ENCODE measurements at places on chromosomes 7 and 10.

GRCh38 chr10:125035136-125035535, 93.2 kb downstream of the ZRANB1 start:
- no peak for DNase-seq

DNA sequence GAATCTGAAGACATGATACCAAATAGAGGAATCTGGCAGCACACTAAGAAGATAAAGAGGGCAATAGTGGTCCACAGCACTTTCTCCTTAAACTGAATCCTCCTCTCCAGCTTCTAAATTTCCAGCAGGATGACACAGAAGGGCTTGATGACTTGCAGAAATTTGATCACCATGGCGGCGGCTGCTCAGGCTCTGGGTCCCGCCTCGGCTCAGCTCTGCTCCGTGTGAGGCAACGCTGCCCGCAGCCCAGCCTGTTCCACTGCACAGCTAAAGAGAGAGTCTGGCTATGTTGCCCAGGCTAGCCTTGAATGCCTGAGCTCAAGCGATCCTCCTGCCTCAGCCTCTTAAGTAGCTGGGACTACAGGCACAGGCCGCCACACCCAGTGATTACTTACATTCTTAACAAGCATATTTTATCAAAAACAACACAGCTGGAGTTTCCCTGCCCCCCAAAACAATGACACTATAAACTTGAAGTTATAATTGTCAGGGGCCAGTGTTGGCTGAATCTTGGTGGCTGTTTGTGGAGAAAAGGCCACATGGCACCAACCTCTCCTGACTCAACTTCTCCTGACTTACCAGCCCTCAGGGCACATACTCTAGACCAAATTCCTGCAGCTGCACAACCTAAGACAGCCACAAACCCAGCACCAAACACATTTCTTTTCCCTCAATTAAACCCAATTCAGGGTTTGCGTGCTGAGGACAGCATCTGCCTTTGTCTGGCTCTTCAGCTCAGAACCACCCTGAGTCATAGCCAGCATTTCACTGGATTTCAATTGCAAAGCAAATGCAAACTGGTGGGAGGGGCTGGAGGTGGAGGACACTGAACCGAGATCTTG, 11.6 kb upstream of the TNPO3 start:
- no peak for DNase-seq

DNA sequence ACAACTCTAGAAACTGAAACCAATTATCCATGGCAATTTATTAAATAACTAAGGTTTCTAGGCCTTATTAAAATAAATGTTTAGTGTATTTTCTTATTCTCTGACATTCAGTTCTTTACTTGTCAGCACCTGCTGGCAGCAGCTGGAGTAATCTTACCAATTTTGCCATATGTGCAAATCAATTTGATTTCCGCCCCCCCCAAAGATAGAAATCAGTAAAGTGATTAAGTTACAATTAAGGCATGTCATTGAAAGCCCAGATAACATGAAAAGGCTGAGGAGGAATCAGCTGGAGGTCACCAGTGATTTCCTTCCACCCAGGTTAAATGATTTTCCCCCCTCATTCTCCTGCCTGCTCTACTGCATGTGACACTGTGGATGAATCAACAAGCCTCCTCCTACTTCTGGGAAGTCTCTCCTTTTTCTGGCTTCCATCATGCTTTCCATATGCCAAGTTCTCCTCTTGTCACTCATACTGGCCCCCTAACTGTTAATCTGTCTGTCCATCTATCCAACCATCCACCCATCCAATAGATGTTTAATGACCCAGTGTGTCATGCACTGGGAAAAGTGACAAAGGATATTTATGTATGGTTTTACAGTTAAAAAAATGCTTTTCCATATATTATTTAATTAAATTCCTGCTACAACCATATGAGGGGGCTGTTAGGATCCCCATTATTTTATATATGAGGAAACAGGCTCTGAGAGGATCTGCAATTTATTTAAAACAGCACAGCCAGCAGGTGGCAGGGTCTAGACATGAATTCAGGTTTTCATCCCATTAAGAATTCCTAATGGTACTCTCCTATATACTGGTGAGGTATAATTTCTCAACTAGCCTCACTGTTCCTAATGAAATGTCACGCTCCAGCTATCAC, 116.5 kb downstream of the ATXN7L1 start:
- DNase-seq, result no peak

- no peak for DNase-seq
Observed at GRCh38 chr10:80660736-80661135, 123.0 kb downstream of the SH2D4B start.

- no peak for DNase-seq
Observed at GRCh38 chr7:130303982-130304381, 11.0 kb downstream of the CPA4 start.

DNA sequence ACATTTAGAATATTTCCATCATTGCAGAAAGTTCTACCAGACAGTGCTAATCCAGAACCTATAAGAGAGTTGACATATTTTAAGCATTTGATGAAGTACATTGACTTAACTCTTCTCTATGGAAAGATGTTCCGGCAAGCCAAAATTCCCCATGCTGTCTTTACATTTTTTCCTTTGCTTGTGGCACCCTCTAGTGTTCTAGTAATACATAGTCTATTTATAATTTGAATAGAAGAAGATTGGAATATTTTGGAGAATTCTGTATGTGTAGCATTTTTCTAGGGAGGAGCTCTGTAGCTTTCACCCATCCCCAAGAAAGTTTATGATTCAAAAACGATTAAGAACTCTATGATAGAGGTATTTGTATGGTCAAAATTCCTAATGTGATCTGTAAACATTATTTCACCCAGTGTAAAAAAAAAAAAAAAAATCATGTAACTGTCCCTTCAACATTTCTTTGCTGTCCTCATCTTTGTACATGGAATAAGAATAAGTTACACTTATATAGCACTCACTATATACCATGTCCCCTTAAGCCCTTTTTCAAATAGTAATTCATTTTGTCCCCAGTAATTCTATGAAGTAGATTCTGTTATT, 33.2 kb downstream of the NRF1 start:
- no peak for DNase-seq

DNA sequence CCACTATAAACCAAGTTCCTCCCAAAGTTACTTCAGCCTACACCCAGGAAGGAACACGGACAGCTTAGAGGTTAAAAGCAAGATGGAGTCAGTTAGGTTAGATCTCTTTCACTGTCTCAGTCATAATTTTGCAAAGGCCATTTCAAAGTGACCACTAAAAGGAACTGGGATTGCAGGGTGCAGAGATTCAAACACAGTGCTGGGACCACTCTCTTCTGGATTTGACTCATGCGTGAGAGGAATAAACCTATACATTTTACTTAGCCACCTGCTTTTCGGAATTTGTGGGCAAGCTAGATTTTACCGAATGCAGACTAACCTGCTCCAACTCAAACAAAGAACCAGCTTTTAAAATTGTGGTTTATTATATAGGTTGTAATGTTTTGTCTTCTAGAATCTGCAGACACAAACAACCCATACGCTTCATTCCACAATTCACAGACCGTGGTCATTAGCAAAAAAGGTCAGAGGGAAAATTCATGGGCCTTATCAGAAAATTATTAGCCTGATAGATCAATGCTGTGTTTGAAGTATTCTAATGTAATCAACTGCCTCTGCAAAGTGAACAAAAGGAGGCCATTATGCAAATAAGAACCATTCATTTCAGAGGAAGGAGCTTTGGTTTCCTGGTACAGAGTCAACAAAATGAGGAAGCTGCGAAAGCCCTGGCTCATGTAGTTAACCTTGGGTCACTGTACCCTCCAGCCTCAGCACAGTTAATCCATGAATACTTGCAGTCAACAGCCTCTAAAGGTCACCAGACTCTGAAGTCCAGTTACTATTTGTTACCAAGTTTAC, 342.7 kb upstream of the KLF6 start:
- no peak for DNase-seq

DNA sequence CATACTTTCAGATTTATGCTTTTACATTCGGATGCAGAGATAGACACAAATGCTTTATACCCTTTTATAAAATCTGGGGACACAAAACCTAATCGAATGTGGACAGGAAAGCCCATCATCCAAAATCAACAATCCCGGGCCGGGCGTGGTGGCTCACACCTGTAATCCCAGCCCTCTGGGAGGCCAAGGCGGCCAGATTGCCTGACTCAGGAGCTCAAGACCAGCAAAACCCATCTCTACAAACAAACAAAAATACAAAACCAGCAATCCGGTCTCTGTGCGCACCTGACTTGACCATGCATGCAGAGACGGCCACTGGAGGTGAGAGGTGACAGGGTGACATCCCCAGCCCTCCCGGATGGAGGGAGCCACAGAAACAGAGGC, 13.5 kb downstream of the COBL start:
- no peak for DNase-seq

GRCh38 chr7:100968031-100968430, 1.3 kb upstream of the MUC12 start:
- no peak for DNase-seq
